ENCODE measurements at places on chromosomes 13 and 19. TPM values are rescaled to one million over a fixed set of nuclear protein-coding genes. Genes with fewer than 3 reads are reported as not detected.

- DNase-seq: no peak
Observed at GRCh38 chr13:44401577-44401976, 28.0 kb downstream of the SERP2 start.

GRCh38 chr13:72696579-72696978 is 30.9 kb downstream of the MZT1 start:
- peak; percentile 55 for DNase-seq

DNA sequence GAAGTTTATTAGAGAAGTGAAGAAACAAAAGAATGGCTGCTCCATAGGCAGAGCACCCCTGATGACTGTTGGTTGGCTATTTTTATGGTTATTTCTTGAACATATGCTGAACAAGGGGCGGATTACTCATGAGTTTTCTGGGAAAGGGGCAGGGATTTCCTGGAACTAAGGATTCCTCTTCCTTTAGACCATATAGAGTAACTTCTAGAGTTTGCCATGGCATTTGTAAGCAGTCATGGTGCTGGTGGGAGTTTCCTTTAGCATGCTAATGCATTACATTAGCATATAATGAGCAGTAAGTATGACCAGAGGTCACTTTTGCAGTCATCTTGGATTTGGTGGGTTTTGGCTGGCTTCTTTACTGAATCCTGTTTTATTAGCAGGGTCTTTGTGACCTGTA is 38.7 kb upstream of the PCDH8 start:
- no peak for DNase-seq

DNA sequence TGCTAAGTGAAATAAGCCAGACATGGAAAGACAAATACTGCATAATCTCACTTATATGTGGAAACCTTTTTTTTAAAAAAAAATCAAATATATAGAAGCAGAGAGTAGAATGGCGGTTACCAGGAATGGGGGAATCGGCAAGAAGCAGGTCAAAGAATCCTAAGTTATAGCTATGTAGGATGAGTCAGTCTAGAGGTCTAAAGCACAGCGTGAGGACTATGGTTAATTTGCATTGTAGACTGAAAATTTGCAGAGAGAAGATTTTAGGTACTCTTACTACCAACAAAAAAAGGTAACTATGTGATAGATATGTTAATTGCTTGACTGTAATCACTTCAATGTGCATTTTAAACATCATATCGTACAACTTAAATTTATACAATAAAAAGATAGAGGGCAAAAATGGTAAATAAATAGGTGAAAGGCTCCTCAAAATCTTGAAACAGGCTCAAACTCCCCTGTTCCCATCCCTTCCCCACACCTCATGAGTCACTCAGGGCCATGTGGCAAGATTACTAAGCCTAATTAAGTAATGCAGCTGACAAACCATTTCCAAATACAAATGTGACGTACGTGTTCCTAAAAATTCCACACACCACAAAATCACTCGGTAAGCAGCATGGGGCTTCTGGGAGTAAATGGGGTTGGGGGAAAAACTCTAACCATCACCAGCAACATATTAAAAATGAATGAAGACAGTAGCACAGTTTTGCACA is 159.0 kb downstream of the USP12 start:
- DNase-seq: peak; percentile 89

DHPS gene
- polyA plus RNA-seq: 52.2 TPM

PLIN5 gene
- not detected for polyA plus RNA-seq

DNA sequence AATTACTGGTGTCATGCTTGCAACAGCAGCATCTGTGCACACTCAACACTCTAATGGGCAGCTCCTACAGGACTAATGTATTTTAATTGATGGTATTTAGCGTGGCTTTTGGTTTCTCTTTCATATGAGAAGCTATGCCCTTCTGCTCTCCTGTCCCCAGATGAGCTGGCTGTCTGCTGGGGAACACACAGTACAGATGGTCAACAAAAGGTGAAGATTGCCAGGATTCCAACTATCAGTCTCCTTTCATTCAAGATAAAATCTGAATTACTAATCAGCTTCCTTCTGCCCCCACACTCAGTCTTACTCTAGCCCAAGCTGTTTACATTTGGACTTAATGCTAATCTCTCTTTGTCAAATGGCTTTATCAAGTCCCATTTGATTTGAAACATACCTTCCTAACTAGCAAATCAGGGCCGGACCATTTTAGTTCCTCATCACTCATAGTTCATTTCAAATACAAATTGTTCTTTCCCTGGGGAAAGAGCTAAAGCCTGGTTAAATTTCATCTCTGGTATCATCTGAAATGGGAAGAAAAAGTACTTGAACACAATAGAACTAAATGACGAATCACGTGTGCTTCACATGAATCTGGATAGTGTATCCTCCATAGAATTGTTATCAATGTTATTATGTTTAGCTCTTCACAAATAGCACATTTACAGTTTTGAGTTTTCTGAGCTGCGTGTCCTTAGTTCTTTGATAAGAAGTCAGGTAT is 988.0 kb downstream of the PCDH17 start:
- peak; percentile 9 for DNase-seq

GRCh38 chr13:51065372-51066090 is 45.5 kb downstream of the C13orf42 start:
- DNase-seq: no peak

ZNF578 gene
- polyA plus RNA-seq: 2.3 TPM

GRCh38 chr13:45206340-45206739 is 5.5 kb upstream of the KCTD4 start:
- peak; percentile 98 for DNase-seq

GRCh38 chr19:51792932-51793331 is 2.0 kb upstream of the FPR3 start:
- no peak for DNase-seq

MAG gene
- polyA plus RNA-seq: not detected

DNA sequence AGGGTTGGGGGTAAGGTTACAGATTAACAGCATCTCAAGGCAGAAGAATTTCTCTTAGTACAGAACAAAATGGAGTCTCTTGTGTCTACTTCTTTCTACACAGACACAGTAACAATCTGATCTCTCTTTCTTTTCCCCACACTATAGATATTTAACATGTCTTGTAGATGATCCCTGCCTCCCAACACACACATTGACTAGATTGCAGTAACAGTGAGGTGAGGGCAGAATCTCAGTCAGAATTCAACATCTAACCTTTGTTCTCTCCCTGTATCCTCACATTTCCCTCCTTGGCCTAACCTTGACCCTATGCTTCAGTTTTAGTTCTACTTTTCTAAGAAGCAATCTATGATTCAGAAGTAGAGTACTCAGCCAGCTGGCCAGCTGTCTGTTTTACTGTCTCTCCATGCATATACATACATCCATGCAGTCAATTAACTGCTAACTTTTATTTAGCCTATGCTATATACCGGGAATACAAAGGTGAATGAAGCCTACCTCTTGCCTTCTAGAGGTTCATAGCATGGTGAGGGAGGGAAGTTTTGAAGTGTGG is 18.1 kb downstream of the DNAJC15 start:
- no peak for DNase-seq
